ENCODE measurements at places on chromosomes 11 and 22.

DNA sequence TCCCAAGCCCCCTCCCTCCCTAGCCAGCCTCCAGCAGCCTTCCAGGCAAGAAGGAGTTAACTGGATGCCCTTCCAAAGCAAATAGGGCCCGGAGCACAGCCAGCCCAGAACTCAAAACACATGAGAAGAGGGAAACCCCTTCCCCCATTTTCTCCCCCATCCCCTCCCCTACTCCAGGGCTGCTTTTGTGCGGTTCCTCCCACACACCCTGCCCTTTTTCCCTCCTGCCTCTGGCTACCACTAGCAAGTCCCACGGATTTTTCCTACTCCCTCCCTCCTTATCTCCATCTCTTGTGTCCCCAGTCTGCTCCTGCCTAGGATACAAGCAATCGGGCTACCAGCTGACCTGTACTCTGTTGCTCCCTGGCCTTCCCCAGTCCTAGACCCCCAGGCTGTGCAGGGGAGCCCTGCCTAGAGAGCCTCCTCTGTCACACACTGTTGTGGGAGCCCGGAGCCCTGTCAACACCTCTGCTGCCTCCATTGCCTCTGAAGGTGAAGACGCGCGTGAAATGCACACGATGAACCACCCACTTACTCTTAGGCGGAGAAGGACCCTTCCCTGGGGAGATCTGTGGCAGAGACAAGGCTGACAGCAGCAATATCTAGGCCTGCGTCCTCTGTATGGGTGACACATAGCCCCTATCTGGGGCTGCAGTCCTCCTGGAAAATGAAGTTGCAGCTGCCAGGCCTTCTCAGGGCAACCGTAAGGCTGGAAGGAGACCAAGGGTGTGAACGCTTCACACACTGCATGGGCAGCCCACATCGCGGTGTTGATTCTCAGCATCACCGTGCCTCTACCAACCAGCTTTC, 282.8 kb downstream of the MN1 start:
- no peak for DNase-seq
- no peak overlapping the region for H3K4me3 ChIP-seq
- no peaks in the 10 kb centered on the region for H3K4me1 ChIP-seq
- H3K36me3 ChIP-seq = no peaks in the 10 kb centered on the region

- DNase-seq = no peak
- H3K27ac ChIP-seq = no peak overlapping the region
- H3K4me1 ChIP-seq = no peaks in the 10 kb centered on the region
- no peak overlapping the region for H3K4me3 ChIP-seq
- H3K36me3 ChIP-seq = no peaks in the 10 kb centered on the region
Observed at GRCh38 chr11:15988016-15988550, 368.3 kb downstream of the SOX6 start.

DNA sequence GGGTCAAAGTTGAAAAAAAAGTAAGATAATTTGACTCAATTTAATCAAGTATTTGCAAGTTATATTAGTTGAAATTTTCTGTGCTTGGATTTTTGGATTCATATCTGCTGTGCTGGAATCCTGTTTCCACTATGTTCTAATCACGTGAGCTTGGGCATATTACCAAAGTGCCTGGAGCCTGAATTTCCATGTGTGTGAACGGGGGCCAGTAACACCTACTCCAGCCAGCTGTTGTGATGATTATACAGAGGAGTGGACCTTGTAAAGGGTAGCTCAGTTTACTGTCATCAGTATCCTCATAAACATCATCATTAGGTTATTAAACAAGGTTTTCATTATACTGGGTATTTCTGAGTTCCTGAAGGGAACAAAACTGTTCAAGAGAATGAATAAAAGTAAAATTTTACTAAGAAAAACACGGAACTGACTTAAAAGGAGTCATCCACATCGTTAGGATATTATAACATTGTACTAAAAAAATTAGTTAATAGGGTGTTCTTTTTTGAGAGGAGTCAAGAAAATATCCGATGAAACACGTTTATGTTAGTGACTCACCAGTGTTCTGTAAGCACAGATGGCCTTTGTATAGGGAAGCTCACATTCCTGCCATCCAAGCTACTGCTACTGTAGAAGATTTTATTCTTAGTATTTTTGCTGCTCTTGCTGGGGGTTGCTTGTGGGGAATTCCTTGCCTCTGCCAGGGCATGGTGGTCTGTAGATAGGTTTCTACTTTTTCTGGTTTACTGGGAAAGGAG, 144.1 kb downstream of the ARHGAP42 start:
- no peak overlapping the region for H3K4me3 ChIP-seq
- no peaks in the 10 kb centered on the region for H3K36me3 ChIP-seq
- DNase-seq = no peak
- no peaks in the 10 kb centered on the region for H3K27me3 ChIP-seq
- H3K27ac ChIP-seq = no peak overlapping the region

- H3K4me1 ChIP-seq = no peaks in the 10 kb centered on the region
- no peak for DNase-seq
- no peak overlapping the region for H3K27ac ChIP-seq
- no peak overlapping the region for H3K4me3 ChIP-seq
- peaks cover 24% of the 10 kb centered on the region for H3K27me3 ChIP-seq
- H3K36me3 ChIP-seq = no peaks in the 10 kb centered on the region
Observed at GRCh38 chr11:120004723-120005122, 133.2 kb downstream of the TRIM29 start.

- no peaks in the 10 kb centered on the region for H3K27me3 ChIP-seq
- H3K4me3 ChIP-seq = peak overlapping the region; percentile 56
- DNase-seq = peak; percentile 57
- H3K36me3 ChIP-seq = no peaks in the 10 kb centered on the region
- peak overlapping the region; percentile 86 for H3K27ac ChIP-seq
- H3K4me1 ChIP-seq = peaks cover 45% of the 10 kb centered on the region
Observed at GRCh38 chr22:19579880-19580279, 55.7 kb upstream of the CLDN5 start.

- peaks cover 4% of the 10 kb centered on the region for H3K4me1 ChIP-seq
- H3K36me3 ChIP-seq = no peaks in the 10 kb centered on the region
- DNase-seq = no peak
- H3K27ac ChIP-seq = no peak overlapping the region
- peaks cover 58% of the 10 kb centered on the region for H3K27me3 ChIP-seq
Observed at GRCh38 chr11:130429120-130429681, 792 bp upstream of the ADAMTS8 start.

DNA sequence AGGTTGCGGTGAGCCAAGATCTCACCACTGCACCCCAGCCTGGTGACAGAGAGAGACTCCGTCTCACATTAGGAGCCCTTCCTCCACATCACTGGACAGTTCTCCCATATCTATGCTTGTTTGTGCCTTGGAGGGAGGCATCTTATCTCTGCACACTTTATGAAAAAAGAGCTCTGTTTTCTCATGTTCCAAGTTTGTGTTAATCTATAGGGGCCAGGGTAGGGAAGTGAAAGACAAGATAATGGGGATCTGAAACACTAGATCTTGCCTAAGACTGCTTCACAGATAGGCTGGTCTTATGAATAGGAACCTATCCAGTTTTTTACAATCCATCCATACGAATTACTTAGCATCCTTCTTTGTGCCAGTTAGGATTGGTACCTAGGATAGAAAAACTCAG, 17.1 kb downstream of the OR6Q1 start:
- H3K36me3 ChIP-seq = no peaks in the 10 kb centered on the region
- H3K27me3 ChIP-seq = no peaks in the 10 kb centered on the region
- no peak for DNase-seq
- H3K27ac ChIP-seq = no peak overlapping the region

GRCh38 chr22:19488884-19489843, 9.4 kb downstream of the CDC45 start:
- H3K27me3 ChIP-seq = no peaks in the 10 kb centered on the region
- no peak overlapping the region for H3K27ac ChIP-seq
- DNase-seq = no peak
- peaks cover 52% of the 10 kb centered on the region for H3K36me3 ChIP-seq
- peaks cover 14% of the 10 kb centered on the region for H3K4me1 ChIP-seq
- no peak overlapping the region for H3K4me3 ChIP-seq

DNA sequence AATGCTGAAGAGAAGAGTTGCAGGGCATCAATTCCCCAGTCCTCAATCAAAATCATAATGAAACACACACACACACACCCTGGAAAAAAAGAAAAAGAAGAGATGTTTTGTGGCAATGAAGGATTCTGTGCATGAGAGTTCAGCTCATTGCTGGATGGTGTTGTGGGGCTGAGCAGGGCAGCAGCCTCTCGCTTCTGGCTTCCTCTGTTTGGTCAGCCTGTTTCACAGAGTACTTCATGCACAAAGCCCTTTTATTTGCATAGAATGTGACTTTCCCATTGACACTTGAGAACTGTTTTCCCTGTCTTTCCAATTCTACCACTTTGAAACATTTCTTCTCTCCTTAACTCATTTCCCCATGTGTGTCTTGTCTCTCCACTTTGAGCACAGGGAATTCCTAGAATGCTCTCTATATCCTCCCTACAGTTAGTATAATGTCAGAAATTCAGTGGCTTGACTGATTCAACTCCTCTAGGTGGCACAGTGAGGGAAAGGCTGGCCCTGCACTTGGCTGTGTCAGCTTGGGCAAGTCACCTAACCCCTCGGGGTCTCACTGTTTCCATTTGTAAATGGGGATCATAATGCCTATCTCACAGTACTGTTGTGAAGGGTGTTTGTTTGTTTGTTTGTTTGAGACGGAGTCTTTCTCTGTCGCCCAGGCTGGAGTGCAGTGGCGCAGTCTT, 25.4 kb upstream of the BSX start:
- H3K36me3 ChIP-seq = no peaks in the 10 kb centered on the region
- no peaks in the 10 kb centered on the region for H3K4me1 ChIP-seq
- H3K27ac ChIP-seq = no peak overlapping the region
- no peak overlapping the region for H3K4me3 ChIP-seq
- H3K27me3 ChIP-seq = peaks cover 5% of the 10 kb centered on the region

DNA sequence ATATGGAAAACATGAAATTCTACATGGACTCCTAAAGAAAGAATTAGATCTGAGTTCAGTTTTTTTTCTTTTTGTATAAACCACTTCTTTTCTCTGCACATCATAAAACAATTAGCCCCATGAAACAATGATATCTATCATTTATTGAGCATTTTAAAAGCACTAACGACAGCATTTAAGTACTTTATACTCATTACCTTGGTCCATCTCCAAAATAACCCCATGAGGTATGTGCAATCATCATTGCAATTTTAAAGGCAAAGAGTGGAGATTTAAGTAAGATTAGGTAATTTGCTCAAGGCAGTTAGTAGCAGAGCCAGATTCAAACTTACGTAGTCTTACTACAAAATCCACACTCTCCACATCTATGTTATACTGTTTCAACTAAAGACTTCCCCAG, 177.7 kb upstream of the RAG2 start:
- H3K36me3 ChIP-seq = no peaks in the 10 kb centered on the region
- no peaks in the 10 kb centered on the region for H3K27me3 ChIP-seq
- no peak overlapping the region for H3K27ac ChIP-seq
- H3K4me3 ChIP-seq = no peak overlapping the region

GRCh38 chr11:70146895-70147520, 56.1 kb upstream of the FADD start:
- no peaks in the 10 kb centered on the region for H3K36me3 ChIP-seq
- H3K27me3 ChIP-seq = peaks cover 28% of the 10 kb centered on the region
- DNase-seq = no peak
- H3K4me1 ChIP-seq = no peaks in the 10 kb centered on the region

DNA sequence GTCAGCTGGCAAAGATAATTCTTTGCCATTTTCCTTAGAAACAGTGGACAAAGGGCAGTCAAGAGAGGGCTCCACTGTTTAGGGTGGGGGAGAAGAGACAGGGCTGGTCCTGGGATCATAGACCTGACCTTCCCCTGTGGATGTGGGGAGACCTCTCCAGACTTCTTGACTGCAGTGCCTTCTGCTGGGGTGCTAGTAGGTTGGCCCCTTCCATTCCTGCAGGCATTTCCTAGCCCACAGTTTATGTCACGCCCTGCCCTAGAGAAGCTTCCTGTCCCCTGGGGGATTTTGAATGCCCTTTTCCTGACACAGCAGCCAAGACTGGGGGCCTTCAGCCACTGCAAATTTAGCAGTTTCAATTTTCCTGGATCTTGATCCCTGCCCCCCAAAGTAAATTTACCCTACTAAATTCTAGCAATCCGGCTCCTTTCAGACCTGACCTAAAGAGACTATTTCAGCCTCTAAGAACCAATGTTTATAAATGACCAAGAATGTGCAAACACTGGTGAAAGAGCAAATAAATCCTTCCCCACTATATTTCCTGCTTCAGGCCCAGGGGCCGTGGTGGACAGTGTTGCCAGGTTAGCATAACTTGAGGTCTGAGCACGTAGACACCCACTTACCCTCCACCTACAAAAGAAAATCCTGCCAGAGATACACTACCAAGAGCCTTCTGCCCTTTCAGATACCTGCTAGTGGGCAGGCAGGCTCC, 58.4 kb downstream of the PPFIBP2 start:
- H3K27ac ChIP-seq = no peak overlapping the region
- H3K36me3 ChIP-seq = no peaks in the 10 kb centered on the region
- DNase-seq = no peak
- H3K27me3 ChIP-seq = peaks cover 38% of the 10 kb centered on the region

Measured in T-helper 2 cell treated with Interferon-gamma antibody and Interleukin-4, amounts not matched to agents 5 μg/mL and 100 μg/mL, for 36 hours (primary cell).